LNCaP clone FGC (cell line): ENCODE measurements at places on chromosomes 6 and 20.

DNA sequence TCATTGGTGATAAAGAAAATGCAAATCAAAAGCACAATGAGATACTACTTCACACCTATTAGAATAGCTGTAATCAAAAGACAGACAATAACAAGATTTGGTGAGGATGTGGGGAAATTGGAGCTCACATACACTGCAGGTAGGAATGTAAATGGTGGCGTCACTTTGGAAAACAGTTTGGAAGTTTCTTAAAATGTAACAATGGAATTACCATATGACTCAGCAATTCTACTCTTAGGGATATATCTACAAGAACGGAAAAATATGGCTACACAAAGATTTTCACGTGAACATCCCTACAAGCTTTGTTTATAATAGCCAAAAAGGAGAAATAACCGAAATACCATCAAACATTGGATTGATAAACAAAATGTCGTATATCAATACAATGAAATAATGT, 270.4 kb downstream of the DOK5 start:
- no peak for DNase-seq

- no peak for DNase-seq
These were observed 151.0 kb upstream of the CITED2 start for GRCh38 chr6:139525415-139525814.

DNA sequence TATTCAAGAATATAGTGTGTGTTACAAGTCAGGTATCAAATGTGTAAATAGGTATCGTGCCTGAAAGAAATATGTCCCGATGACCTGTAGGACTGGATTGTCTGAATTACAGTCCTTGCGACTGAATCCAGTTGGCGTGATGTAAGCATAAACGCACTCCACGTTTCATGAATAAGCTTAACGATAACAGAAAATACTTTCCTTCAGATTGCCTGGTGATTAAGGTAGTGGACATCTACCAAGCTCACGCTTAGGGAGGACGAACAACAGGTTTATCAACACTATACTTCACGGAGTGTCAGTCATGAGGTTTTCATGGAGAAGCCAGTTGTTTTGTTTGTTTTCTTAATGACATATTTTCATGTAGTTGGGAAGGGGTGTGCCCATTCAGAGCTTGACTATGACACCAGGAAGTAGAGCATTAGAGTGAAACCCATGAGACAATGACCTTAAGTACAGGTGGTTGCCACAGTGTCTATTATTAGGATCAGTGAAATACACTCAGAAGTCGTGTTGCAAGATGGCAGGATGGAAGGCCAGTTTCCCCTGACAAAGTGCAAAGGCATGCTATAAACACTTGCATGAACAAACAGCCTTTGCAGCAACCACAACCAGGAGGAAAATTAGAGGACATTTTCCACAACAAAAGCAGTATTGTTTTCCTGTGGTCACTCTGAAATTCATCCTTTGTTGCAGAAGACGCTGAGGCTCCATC, 305.8 kb upstream of the PRDM1 start:
- no peak for DNase-seq

DNA sequence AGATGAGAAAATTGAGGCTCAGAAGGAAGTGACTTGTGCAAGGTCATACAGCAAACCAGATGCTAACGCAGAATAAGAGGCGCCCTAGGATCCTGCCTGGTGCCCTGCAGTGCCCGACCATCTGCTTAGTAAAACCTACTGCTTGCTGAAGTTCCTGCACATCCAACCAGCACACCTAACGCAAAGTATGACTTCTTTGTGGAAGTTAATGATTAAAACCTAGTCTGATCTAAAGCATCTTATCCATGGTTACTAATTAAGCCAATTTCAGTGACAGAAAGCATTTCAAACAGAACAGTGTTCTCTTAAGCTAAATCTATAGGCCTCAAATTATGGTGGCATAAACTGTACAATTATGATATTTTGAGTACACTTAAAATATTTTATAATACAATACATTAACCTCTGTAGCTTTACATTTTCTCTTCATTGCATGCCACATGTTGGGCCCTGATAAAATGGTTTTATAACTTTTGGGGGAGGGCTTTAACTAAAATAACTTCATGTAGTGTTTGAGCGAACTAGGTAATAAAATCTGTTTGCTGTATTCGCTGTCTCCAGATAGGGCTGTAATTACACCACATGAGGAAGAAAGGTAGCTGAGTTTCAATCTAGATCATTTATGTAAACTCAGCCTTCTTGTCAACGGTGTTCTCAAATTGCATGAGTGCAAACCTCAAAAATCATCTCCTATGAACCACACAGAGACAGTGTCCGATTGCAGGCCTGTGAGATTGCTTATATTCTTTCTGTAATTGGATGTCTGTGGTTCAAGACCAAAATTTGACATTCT, 37.5 kb upstream of the BEND3 start:
- no peak for DNase-seq

GRCh38 chr6:111481836-111482187, 1.2 kb downstream of the REV3L start:
- no peak for DNase-seq
